ENCODE measurements at places on chromosomes 1 and 21.

GRCh38 chr1:61055110-61055614 is 27.2 kb upstream of the NFIA start:
- DNase-seq = no peak

DNA sequence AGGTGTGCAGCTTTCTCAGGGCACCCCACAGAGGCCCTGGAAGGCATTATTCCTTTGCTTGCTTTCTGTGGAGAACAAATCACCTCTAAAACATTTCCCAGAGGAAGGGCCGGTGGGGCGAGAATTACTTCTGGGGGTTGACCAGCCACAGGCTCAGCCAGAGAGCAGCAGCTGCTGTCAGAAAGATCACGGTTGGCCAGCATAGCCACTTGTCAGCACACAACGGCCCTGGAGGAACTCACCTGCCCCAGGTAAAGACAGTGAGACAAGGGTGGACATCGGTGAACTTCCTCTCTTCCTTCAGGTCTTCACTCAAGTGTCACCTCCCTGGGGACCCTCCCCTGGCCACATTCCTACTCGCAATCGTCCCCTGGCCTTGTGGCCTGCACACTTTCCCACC is 69.5 kb upstream of the CLDN14 start:
- DNase-seq = no peak

DNA sequence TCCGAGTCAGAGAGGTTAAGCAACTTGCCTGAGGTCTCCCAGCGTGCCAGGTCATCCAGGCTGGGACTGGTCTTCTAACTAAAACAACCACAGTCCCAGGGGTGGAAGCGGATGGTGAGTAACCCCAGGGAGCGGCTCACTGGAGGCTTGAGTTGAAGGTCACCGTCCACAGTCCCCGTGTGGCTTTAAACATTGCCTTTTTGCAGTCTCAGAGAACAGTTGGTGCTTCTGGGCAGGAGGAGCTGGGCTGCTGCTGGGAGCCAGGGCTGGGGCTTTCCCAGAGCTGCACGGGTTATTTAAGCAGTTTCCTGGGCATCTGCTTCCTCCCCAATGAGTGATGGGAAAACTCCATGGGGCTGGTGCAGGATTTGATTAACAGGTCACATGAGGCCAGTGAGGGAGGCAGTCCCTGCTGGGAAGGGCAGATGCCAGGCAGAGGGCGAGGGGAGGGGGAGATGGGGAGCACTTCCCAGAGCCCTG is 12.3 kb downstream of the ARHGEF10L start:
- no peak for DNase-seq

- no peak for DNase-seq
Observed at GRCh38 chr21:36750576-36750959, 51.7 kb downstream of the SIM2 start.

DNA sequence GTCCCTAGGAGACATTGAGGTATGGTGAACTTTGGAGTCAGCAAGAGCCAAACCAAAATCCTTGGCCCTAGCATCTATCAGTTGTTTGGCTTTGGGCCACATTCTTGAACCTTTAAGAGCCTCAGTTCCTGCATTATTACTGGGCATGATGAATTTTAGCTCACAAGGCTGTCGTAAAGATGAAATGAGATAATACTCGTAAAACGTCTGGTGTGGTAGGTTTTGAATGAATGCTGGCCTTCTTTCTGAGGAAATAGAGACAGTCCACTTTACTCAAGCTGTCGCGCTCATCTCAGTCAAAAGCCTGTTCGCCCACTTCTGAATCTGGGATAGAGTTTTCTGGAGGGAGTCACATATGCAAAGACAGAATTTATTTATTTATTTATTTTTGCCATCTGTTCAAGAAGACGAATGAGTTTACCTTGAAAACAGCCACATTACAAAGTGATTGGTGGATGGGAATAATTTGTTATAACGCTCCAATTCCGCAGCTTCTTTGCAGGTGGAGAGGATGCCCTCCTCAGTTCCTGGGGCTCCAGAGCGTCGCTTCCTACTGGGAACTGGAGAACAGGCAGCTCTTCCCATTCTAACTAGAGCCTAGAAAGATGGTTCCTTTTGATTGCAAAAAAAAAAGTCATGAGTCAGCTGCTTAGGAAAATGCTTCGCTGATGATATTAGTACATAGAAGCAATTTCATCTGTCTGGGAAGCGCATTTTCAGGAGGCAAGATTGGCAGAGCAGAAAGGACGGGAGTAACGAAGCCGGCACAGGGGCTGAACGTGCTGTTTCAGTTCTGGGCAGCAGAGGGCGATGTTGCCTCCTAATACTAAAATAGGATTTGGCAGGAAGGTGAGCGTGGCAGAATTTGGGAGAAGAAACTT is 49.9 kb upstream of the CYP2J2 start:
- no peak for DNase-seq

- no peak for DNase-seq
Observed at GRCh38 chr21:44835647-44835973, 17.7 kb upstream of the SUMO3 start.

GRCh38 chr1:235127203-235127602 is 1.4 kb downstream of the TOMM20 start:
- DNase-seq = no peak

GRCh38 chr1:99328171-99328570 is 63.9 kb downstream of the PLPPR4 start:
- no peak for DNase-seq

- no peak for DNase-seq
Observed at GRCh38 chr1:222404710-222405109, 143.2 kb downstream of the HHIPL2 start.
